ENCODE measurements at places on chromosomes 13 and 19.

DNA sequence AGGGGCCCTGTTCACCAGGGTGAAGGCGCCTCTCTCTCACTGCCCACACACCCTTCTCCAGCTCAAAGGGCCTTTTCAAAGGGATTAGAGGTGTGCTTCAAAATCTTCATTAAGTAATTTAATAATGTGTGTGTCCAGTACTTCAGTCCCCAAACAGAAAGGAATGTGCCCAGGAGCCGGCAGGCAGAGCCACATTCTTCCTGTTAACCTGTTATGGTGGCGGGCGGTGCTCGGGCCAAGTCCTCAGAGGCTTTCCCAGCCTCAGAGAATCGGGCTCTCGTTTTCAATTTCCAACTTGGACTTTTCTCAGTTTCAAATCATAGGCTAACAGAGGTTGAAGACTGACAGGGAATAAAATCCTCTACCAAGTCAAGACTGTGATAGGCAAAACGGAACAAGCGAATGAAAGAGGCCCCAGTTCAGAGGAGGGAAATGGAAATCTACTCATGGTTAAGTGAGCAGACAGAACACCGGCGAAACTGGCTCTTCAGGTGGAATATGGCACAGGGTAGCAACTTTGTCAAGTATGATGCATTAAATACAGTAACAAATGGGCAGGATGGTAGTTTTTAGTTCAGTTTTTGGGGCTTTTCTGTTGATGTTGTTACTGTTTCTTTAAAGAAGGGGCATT is 68.6 kb downstream of the FOXO1 start:
- no peak for DNase-seq

GRCh38 chr13:113771709-113772331 is 12.8 kb downstream of the TMEM255B start:
- no peak for DNase-seq

DNA sequence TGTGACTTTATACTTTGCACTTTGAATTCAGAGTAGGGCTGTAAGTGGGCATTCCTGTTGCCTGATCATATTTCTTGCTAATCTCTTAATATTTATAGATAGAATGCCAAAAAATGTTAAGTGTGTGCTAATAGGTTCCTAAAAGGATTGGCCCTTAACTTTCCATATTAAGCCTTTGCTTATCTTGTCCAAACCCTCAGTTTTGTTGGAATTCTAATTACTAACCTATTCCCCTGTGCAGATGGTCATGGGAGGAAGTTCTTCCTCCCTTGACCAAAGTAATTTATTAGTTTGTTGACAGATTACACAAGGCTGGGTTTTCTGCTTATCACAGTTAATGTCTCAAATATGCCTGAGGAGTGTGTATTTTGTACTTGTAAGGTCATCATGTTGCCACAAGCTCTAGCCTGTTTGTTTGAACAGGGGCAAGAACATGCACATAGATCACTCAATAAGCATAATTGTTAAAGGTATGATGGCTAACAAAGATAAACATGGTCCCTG is 541.1 kb upstream of the SPRY2 start:
- DNase-seq, result no peak

DNA sequence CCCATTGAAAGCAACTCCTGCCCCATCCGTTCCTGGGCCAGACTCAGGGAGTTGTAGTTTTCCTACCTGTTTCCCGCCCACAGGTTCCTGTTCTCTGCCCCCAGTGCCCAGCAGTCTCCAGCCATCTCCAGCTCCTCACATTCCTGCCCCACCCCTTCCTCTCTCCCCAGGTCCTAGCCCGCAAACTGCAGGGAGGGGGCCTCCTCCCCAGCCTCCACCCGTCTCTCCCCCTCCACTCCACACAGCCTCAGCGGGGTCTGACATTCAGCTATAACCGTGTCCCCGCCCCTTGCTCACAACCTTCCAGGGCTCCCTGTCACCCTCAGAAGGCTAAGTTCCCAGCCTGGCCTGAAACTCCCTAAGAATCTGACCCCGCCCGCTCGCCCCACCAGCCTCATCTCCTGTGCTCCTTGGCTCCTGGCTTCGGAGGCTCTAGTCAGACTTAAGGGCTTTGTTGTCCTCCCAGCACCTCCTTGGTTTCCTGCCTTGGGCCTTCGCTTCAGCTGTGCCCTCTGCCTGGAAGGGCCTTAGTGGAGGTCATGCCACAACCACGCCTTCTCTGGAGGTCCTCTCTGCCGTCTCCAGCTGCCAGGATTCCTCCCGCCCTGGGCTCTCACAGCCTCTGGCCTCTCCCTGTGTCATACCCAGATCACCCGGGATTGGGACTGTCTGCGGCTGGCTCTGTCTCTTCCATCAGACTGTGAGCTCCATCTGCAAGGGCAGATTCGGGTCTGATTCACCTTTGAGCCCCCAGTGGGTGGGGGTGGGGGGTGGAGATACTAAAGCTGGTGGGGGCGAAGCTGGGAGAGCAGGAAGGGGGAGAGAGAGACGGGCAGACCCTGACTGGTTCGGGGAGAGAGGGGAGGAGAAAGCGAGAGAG is 5.1 kb upstream of the SPACA6 start:
- no peak for DNase-seq

GRCh38 chr13:75715601-75716523 is 79.7 kb downstream of the LMO7 start:
- DNase-seq, result no peak

DNA sequence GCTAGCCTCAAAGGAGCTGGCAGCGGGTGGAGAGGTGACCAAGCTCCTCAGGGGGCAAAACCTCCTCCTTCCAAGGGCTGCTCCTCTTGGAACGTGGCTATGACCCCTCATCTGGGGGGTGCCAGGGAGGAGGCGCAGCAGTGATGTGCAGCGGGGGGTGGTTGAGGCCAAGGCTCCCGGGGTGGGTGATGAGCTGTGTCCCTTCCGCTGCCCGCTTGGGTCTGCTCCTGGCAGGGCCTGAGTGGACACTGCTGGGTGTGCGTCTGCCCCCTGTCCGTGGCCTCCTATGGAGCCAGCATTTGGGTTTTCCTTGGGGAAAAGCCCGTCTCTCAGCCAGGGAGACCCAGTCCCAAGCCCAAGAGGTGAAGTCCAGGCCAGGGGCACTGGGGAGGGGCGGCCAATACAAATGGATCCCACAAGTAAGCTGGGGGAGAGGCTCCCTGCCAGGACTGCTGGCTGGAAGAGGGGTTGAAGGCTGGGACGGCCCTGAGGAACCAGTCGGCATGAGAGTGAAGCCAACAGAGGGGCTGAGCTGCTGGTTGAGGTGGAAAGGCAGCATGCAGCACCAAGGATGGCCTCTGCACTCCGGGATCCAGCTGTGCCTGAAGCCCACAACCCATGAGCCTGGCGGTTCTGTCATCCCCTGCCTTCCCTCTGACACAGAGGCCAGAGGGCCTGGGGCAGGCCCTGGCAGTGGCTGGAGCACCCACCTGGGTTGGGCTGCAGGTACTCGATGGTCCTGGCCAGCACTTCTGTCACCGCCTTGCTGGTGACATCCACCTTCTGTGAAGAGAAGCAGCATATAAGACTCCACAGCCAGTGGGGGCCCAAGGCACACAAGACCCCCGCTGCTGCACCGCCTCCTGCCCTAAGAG is 22.7 kb downstream of the MPND start:
- no peak for DNase-seq

- no peak for DNase-seq
These were observed 83.7 kb downstream of the ZNF536 start for GRCh38 chr19:30455881-30456280.

- no peak for DNase-seq
These were observed 99.4 kb upstream of the SERP2 start for GRCh38 chr13:44273991-44274770.

- no peak for DNase-seq
These were observed 579.4 kb upstream of the PRR20A start for GRCh38 chr13:56561327-56561726.

DNA sequence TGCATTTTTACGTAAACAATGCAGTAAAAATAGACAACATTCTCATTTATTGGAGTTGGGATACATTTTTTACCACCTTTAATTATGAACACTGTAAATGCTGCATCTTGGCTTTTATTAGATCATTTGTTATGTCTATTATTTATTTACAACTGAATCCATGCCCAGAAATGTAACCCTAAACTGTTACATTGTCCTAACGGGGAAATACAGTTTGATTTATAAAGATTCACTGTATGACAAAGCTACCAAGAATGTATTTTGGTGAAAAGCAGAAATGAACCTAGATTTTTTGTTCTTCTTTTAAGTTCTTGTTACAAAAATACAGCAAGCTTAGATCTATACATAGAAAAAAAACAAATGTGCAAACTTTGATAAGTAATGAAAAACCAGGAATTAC is 1.1 kb downstream of the METTL21C start:
- DNase-seq, result no peak

GRCh38 chr19:33947265-33947964 is 150.7 kb downstream of the KCTD15 start:
- no peak for DNase-seq

- DNase-seq, result no peak
These were observed at the start of gene SIGLEC9 for GRCh38 chr19:51124729-51125128. Gene SIGLEC9, plus strand, starts transcription at chr19:51124906. Its CDS starts 69 bp downstream, at chr19:51124975.

GRCh38 chr13:43153436-43154090 is 130.2 kb downstream of the DNAJC15 start:
- DNase-seq, result no peak

DNA sequence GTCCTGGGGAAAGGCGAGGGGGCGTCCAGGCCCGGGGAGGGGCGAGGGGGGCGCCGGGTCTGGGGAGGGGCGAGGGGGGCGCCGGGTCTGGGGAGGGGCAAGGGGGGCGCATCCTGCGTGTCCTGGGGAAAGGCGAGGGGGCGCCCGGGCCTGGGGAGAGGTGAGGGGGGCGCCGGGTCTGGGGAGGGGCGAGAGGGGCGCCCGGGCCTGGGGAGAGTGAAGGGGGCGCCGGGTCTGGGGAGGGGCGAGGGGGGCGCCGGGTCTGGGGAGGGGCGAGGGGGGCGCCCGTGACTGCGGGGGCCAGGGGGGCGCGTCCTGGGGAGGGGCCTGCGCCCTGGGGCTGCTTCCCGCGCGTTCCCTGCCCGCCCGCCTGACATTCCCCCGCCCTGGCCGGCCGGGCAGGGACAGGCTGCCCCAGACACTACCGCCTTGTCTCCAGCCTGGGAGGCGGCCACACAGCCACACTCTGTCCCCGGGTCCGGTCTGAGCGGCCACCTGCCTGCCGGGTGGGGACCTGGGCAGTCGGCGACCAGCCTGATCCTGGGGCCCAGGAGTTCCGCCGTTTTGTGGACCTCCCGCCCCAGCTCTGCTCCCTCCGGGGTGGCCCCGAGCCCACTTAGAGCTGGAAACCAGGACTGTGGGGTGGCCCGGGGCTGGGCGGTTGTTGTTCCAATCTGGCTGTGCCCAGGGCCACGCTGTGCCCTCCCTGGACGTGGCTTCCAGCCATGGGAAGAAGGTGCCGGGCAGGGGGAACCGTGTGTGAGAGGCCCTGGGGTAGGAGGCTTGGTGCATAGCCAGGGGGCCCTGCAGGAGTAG is 11.8 kb downstream of the PALM start:
- no peak for DNase-seq

- no peak for DNase-seq
These were observed 1793.2 kb upstream of the PRR20A start for GRCh38 chr13:55347528-55347927.

- DNase-seq, result no peak
These were observed 752 bp upstream of the EDNRB start for GRCh38 chr13:77919246-77919920.

- no peak for DNase-seq
These were observed 233.9 kb downstream of the ABCC4 start for GRCh38 chr13:95067303-95067702.

DNA sequence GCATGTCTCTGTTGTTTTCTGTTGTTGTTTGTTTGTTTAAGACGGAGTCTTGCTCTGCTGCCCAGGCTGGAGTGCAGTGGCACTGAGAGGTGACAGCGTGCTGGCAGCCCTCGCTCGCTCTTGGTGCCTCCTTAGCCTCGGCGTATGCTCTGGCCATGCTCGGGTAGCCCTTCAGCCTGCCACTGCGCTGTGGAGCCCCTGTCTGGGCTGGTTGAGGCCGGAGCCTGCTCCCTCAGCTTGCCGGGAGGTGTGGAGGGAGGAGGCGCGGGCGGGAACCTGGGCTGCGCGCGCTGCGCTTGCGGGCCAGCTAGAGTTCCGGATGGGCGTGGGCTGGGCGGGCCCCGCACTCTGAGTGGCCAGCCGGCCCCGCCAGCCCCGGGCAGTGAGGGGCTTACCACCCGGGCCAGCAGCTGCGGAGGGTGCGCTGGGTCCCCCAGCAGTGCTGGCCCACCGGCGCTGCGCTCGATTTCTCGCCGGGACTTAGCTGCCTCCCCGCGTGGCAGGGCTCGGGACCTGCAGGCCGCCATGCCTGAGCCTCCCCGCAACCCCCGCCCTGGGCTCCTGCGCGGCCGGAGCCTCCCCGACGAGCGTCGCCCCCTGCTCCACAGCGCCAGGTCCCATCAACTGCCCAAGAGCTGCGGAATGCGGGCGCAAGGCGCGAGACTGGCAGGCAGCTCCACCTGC is 6.6 kb upstream of the ZNF329 start:
- no peak for DNase-seq

GRCh38 chr19:35140962-35141836 is 1.9 kb upstream of the FXYD7 start:
- peak; percentile 95 for DNase-seq

- no peak for DNase-seq
These were observed 268.7 kb downstream of the MZT1 start for GRCh38 chr13:72458701-72459100.

- DNase-seq, result no peak
These were observed 54.5 kb downstream of the GPR180 start for GRCh38 chr13:94656176-94656575.

DNA sequence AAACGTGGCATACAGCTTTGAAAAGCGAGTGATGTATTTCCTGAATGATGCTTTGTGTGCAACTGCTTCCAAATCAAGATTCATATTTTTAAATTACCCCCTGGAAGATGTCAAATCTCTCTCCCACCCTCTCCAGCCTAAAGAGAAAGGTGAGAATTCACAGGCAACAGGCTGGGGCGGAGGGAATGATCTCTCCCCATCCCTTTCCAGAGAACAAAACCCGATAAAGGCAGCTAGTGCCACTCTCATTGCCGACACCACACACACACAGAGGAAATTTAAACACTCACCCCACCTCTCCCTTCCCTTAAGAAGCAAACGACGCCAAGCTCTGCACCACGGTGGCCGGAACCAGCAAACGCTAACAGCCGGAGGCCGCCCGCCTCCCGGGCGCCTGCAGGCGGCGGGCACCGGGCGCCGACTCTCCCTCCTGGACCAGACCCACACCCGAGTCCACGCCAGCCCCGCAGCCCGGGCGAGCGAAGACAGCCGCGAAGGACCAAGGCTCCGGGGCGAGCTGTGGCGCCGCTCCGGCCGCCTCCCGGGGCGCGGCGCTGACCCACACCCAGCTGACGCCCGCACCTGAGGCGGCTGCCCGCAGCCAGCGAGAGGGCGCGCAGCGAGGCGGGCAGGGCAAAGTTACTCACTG is 477 bp downstream of the LNX2 start:
- DNase-seq, result no peak

- no peak for DNase-seq
These were observed 68.1 kb upstream of the KLF12 start for GRCh38 chr13:74202129-74202813.

Data from stimulated activated CD8-positive, alpha-beta memory T cell treated with anti-CD3 and anti-CD28 coated beads, Interleukin-15, amount 100 ng/mL, for 48 hours (primary cell).